ENCODE measurements at places on chromosomes 2 and 18.

GRCh38 chr2:64836566-64836965 lies 152.6 kb upstream of the SLC1A4 start:
- DNase-seq: no peak

GRCh38 chr18:63689064-63689463 lies 13.7 kb upstream of the SERPINB11 start:
- no peak for DNase-seq

- DNase-seq: no peak
Measured at GRCh38 chr2:126385983-126386382, 270.0 kb upstream of the GYPC start.

DNA sequence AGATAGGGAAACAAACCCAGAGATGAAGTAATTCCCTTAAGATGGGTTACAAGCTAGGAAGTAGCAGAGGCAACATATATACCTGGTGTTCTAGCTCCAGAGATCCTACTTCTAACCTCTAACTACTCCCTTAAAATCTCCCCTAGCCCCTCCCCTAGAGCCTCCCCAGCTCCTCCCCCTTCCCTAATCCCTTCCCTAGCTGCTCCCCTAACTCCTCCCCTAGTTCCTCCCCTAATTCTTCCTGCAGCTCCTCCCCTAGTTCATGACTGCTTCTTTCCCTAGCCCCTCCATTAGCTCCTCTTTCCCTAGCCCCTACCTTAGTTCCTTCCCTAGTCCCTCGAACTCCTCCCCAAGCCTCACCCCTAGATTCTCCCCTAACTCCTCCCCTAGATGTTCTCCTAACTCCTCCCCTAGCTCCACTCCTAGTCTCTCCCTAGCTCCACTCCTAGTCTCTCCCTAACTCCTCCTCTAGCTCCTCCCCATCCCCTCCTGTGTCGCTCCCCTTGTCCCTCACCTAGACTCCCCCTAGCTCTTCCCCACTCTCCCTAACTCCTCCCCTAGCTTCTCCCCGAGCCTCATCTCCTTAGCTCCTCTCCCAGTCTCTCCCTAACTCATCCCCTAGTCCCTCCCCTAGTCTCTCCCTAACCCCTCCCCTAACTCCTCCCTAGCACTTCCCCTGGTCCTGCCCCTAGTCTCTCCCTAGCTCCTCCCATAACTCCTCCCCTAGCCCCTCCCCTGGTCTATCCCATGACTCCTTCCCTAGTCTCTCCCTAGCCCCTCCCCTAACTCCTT lies 108.9 kb downstream of the CD226 start:
- DNase-seq: no peak

DNA sequence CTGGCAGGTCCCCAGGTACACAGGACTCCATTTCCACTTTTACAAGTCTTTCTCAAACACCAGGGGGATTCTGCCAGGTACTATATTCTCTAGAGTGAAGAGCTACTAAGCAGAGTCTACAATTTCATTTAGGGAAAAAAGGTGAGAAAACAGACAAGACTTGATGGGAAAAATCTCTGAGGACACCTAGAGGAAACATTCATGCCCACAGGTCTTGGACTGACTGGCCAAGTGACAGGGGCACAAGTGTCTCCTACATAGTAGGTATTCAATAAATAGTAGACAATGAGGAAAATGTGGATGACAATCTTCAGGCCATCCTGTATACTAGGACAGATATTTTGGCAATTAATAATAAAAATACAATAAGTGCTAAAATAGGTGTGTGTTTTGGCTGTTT lies 228.6 kb downstream of the CLIP4 start:
- no peak for DNase-seq

- no peak for DNase-seq
Measured at GRCh38 chr18:77108001-77108692, 24.4 kb downstream of the MBP start.

DNA sequence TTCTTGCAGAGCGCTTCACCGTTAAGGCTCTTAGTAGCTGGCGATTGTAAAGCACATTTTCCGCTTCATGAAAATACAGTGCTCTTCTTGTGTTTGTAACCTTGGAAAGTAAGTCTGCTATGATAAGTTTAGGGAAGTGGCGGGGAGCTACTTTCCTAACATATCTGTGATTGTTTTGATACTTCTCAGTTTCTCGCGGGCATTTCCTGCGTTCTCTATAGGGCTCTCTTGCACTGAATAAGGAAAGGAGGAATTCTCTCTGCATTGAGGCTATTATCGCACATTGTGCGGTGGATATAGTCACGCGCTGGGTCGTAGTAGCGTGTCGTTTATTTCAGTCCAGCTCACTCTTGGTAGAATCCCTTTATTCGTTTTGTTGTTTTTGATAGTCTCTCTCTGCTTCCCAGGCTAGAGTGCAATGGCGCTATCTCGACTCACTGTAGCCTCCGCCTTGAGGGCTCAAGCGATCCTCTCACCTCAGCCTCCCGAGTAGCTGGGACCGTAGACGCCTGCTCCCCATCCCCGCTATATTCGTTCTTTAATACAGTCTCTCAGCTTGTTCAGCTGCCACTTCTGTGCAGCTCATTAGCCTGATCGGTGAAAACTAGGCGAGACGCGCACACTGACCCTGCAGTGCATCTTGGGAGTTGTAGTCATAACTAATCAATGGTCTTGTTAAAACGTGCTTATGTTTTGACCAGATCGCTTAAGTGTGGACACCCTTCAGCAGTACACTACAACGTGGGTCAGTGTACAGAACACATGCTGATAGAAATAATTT lies 1.0 kb upstream of the PPP4R3B start:
- DNase-seq: no peak

GRCh38 chr2:163353551-163353950 lies 382.3 kb downstream of the FIGN start:
- no peak for DNase-seq

GRCh38 chr2:213214209-213214608 lies 62.8 kb upstream of the IKZF2 start:
- no peak for DNase-seq

- DNase-seq: no peak
Measured at GRCh38 chr2:157302492-157303099, 23.0 kb downstream of the ERMN start.

GRCh38 chr18:3048121-3048520 lies 35.2 kb upstream of the LPIN2 start:
- no peak for DNase-seq

Data from omental fat pad (tissue), 4 donors.